Activated CD4-positive, alpha-beta memory T cell treated with anti-CD3 and anti-CD28 coated beads for 36 hours (primary cell): ENCODE measurements at places on chromosomes 2 and 18.

GRCh38 chr18:11983592-11983991 is 2.3 kb downstream of the IMPA2 start:
- DNase-seq = no peak

GRCh38 chr2:141207036-141207385 is 923.8 kb downstream of the LRP1B start:
- no peak for DNase-seq

DNA sequence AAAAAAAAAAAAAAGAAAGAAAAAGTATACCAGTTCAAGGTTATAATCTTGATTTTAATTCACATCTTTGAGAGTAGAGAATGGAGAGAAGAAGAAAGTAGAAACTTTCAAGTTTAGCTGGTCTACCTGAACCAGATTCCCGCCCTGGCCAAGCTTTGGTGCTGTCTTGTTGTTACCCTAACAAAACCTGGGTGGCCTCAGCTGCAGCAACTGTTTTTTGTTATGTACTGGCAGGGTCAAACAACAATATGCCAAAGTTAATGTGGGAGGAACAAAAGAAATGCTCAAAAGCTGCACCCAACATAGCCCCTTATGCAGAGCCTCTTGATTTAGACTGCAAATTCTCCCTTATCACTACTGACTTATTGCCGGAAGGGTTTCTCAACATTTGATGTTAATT is 165.3 kb upstream of the TFPI start:
- no peak for DNase-seq

GRCh38 chr2:176117162-176117822 is 714 bp downstream of the HOXD10 start:
- no peak for DNase-seq
